ENCODE measurements at places on chromosomes 6 and 20.
A peak's percentile ranks its signal among the peaks of the same experiment; 100 is the strongest.

DNA sequence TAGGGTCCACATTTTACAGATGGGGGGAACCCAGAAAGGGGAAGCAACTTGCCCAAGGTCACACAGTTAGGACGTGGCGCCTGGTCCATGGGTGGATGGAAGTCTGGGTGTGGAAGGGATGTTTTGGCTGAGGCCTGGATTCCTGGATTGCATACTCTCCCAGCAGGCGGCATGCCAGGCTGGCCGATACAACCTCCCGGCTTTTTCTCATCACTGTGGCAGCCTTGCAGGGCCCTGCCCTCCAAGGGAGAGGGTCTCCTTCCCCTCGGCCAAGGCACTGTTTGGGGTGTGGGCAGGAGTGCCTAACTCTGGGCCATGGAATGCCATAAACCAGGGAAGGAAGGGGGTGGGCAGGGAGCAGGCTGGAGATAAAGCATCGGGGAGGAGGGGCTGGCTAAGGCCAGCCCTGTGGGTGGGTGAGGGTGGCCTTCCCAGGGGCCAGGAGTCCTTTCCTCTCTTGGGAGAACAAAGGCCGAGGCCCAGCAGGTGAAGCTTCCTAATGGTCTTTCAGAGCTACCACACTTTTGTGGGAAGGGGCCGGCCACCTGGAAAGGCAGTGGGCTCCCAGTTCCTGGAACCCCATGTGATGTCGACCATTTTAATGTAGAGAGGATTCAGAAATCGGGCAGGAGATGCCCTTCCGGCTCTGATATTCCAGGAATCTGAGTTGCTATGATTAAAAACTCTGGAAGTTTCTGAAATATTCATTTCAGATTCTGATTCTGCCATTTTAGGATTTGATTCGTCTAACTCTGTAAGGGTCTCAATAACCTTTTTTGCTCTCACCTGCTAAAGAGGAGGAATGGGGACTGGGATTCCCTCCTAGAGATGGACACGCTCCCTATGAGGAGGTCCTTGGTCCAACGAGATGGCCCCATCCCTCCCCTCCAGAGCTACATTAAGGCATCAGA lies 4.2 kb downstream of the FOXS1 start:
- DNase-seq = no peak

- no peak for DNase-seq
Observed at GRCh38 chr20:24683676-24684075, 214.2 kb downstream of the SYNDIG1 start.

GRCh38 chr20:48758206-48758820 lies 69.5 kb downstream of the PREX1 start:
- DNase-seq = no peak

GRCh38 chr6:147567141-147567805 lies 58.8 kb downstream of the SAMD5 start:
- DNase-seq = no peak

DNA sequence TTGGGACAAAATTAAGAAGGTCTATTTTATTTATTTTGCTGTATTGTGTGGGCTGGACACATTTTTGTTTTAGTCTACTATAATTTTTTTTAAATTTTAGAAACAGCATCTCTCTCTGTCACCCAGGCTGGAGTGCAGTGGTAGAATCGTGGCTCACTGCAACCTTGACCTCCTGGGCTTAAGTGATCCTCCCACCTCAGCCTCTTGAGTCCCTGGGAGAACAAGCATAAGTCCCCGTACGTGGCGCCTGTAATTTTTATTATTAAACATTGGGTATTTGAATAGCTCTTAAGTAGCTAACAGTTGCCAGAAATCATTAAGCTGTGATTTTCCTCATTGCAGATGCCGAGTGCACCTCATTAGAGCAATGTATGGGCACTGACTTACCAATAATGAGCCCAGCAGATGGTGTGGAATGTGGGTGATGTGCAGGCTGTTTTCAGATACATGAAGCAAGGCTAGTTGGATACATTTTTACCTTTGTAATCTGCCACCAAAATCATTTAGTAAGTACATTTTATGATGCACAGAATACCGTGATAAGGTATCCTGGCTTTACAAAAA lies 10.3 kb upstream of the MAS1 start:
- DNase-seq = no peak

DNA sequence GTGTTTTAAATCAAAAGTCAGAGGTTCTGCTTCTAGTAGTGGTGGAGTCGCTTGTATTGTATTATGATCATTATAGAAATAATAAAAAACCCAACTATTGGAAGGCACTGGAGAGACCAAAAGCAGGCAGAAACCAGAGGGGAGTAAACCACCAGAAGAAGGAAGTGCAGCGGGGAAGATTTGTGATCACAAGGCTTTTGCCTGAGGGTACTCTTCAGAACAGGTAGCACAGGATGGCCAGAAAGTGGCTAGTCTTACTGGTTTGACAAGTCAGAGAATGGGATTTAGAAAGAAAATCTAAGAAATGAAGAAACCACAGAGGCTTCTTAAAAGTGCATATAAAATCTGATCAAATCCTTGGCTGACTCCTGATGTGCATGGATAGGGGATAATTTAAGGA lies 24.0 kb downstream of the MAPK13 start:
- no peak for DNase-seq

- no peak for DNase-seq
Observed at GRCh38 chr6:5605937-5606336, 344.6 kb downstream of the FARS2 start.

- DNase-seq = peak; percentile 95
Observed at GRCh38 chr6:34223956-34224940, 12.4 kb upstream of the HMGA1 start.

- no peak for DNase-seq
Observed at GRCh38 chr6:44739181-44739580, 351.7 kb downstream of the CDC5L start.

DNA sequence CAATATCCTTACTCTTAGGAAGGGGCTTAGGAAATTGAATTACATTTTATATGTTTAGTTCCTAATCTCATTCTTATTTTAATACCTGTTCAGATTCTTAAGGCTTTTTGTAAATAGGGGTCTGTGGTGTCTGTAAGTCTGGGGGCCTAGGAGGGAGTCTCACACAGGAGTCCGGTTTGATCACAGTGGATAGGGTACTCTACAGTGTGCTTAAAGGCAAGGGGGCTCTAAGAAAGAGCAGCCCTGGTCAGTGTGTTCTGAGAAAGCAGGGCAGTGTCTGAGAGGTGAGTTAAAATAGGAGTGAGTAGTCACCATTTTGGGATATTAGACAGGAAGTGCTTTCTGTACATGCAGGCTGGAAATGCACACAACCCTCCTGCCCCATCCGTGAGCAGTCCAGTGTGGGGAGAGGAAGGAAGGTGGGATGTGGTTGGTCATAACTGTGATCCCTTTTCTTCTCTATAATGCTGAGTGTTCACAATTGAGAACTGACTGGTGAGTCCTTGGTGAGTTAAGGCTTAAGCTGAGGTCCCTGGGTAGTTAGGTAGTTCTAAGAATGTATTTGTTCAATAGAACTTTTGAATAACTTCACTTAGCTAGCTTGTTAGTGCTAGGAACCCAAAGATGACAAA lies 50.0 kb downstream of the CDKAL1 start:
- no peak for DNase-seq

- DNase-seq = no peak
Observed at GRCh38 chr20:23149623-23150279, 63.6 kb upstream of the CD93 start.

DNA sequence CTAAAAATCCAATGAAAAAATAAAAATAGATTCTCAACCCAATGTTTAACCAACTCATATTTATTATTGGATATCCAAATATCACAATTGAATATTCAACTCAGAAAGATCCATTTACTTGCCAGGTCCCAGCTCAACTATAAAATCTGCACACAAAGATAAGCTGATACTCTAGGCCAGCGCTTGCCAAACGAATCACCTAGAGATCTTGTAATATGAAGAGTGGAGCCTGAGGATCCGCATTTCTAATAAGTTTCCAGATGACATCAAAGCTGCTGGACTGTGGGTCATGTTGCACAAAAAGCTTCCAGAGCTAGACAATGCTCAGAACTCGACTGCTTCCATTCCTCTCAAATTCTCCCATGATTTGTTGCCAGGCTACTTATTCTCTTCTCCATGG lies 51.7 kb upstream of the HSF2 start:
- no peak for DNase-seq

- DNase-seq = no peak
Observed at GRCh38 chr6:130034378-130035146, 16.2 kb downstream of the L3MBTL3 start.

- no peak for DNase-seq
Observed at GRCh38 chr20:47150403-47151152, 205.9 kb downstream of the ZMYND8 start.

DNA sequence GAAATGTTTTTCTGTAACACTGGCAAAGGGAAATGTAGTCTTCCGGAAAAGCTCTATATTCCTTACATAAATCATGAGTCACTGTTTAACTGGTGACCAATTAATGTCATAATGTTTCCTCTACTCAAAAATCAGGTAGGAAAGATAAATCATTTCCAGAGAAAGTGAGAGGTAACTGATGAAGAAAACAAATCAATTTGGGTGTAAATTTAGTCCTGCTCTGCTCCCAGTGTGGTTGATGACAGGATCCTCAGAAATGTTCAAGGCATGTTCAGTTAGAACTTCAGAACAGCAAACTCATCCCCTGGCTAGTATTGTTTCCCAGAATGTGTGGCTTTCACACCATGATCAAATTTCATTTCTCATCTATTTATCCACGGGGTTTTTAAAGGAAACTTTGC lies 38.8 kb upstream of the SPACA1 start:
- DNase-seq = no peak

- no peak for DNase-seq
Observed at GRCh38 chr20:57993716-57994431, 234.6 kb downstream of the ANKRD60 start.

- no peak for DNase-seq
Observed at GRCh38 chr20:19213946-19214490, 1.6 kb downstream of the SLC24A3 start.

DNA sequence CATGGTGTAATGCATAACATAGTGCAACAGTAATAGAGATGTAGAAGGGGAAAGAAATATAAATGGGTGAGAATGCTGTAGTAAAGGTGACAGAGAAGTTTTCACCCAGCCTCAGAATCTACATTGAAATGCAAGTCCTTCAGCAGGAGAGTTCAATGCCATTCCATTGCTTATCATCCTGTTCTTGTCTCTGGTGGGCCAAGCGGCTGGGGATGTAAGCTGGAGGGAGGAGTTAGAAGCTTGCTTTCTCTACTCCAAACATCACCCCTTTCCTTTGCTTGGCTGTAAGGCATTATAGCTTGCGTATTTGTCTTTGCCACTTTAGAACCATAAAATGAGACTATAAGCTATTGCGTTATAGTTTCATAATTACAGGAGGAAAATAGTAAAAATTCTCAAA lies 2.2 kb upstream of the FUT9 start:
- DNase-seq = no peak

- DNase-seq = no peak
Observed at GRCh38 chr6:167547751-167548150, 222.9 kb downstream of the TTLL2 start.

- no peak for DNase-seq
Observed at GRCh38 chr20:57294550-57294949, 28.1 kb upstream of the BMP7 start.

GRCh38 chr20:10347086-10347880 lies 86.7 kb downstream of the MKKS start:
- no peak for DNase-seq

DNA sequence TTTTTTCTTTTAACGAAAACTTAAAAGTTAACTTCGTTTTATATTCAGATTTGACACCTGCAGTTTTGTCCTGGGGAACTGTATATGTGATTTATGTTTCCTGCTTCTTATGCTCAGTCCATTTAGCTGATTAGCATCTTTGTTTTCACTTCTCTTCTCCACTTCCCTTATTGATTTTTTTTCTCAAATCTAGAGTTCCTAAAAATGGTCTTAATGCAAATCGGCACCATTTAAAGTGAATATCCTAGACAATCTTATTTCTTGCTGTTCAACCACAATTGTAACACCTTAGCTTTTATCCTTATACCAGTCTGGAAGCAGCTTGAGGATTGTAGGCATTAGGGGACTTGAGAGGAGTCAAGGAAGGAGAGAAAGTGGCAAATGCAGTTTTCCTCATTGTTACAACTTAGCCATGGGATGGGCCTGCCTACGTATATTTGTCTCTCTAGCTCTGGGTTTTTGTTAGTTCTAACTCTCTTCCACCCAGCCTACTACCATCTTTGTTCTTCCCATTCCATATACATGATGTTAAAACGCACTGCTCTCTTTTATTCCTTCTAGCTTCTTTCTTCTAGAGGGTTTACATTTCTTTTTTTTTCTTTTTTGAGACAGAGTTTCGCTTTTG lies 8.5 kb downstream of the QRSL1 start:
- DNase-seq = no peak

- DNase-seq = no peak
Observed at GRCh38 chr6:23713211-23713610, 412.8 kb upstream of the NRSN1 start.

DNA sequence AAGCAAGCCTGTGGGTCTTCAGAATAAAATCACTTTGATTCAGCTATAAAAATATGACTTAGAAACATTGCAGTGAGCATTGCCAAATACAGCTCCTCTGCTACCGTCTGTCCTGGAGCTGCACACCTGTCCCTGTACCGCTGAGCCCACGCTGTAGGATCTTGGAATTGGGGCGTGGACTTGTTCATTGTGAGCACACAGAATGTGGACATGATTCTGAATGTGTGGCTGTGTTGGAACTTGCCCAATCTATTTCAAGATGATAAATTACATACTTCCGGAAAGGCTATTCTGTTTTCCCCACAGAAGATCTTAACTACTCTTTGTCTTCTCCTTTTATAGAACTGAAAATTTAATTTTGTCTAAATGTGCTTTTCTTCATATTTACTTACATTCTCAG lies 107.3 kb downstream of the UST start:
- no peak for DNase-seq

- no peak for DNase-seq
Observed at GRCh38 chr6:150667977-150668716, 68.5 kb downstream of the PLEKHG1 start.

- no peak for DNase-seq
Observed at GRCh38 chr6:19524366-19525186, 312.6 kb upstream of the ID4 start.

Data from T-helper 22 cell (primary cell).